Lung (tissue), 17 donors: ENCODE measurements at places on chromosomes 12 and 14. TPM values are rescaled to one million over a fixed set of nuclear protein-coding genes. Genes with fewer than 3 reads are reported as not detected.
A peak's percentile ranks its signal among the peaks of the same experiment; 100 is the strongest.

- no peaks in the 10 kb centered on the region for H3K4me1 ChIP-seq
- no peak for DNase-seq
- no peak overlapping the region for H3K27ac ChIP-seq
- H3K27me3 ChIP-seq: no peaks in the 10 kb centered on the region
- H3K36me3 ChIP-seq: no peaks in the 10 kb centered on the region
- H3K4me3 ChIP-seq: no peak overlapping the region
Measured at GRCh38 chr14:35482994-35483515, 50.9 kb upstream of the INSM2 start.

- DNase-seq: no peak
- peaks cover 8% of the 10 kb centered on the region for H3K4me1 ChIP-seq
- H3K27ac ChIP-seq: peak overlapping the region; percentile 59
- no peak overlapping the region for H3K4me3 ChIP-seq
- H3K36me3 ChIP-seq: no peaks in the 10 kb centered on the region
Measured at GRCh38 chr14:99589651-99590530, 14.1 kb downstream of the CCDC85C start.

DNA sequence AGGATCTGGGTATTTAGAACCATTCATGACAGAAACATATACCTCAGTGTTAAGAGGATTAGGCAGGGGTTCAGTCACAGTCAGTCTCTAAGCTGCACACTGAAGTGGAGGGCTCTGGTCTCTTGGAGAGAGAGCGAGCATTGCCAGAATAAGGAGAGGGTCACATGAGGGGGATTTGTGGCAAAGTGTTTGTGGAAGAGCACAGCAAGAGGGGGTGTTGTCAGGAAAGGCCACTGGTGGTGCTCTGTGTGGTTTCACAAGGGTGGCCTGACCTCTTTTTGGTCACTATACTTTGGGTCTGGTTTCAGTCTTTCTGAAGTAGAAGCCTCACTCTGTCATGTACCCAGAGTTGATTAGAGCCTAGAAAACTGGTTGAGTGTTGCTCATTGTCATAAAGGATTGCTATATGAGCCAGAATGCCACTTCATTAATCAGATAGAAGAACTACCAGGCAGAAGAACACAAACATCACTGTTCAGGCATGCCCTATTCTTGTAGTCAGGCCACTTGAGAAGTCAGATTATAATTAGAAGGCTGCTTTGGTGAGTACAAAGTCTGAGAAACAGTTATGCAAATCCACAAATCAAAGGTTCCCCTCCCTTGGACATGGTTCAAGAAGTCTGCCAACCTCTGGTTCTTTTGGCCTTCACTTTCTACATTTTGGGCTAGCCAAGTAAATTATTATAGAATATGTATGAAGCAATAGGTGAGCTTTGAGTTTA is 8.4 kb downstream of the TMEM19 start:
- H3K36me3 ChIP-seq: peaks cover 22% of the 10 kb centered on the region
- peaks cover 2% of the 10 kb centered on the region for H3K4me1 ChIP-seq
- H3K27ac ChIP-seq: no peak overlapping the region

DNA sequence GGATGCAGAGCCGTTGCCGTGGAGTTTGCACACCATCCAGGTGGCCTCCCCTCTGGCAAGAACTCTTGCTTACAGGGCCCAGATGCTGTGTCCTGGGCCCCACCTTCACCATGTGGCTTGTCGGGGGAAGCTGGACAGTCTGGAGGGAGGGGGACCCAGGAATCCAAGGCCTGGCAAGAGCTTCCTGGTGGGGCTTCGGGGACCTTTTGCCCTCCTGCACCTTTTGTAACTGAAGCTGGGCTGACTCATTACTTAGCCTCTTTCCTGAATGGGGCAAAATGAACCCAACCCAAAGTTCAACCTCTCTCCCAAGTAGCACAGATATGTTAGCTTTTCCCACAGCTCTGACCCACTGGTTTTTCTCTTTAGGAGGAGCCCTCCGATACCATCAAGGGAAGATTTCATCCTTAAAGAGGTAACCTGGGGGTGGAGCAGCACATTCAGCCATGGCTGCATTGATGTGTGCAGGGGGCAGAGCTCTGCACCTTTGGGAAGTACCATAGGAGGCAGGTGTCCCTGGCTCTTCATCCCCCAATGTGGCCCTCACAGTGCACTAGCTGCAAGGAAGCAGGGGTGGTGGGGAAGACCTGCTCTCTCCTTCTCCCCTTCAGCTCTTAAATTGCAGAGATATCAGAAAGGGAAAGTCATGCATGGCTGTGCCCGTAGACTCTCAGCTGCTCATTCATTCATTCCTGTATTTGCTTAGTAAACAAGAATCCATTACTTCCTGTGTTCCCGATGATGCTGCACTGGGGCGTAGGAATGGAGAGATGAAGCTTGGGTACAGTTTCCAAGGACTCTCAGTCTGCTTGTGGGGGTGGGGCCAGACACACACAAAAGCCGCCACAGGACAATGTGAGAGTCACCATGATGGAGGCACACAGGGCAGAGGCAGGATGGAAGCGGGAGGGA is 13.0 kb downstream of the MVK start:
- no peaks in the 10 kb centered on the region for H3K27me3 ChIP-seq
- no peak overlapping the region for H3K27ac ChIP-seq
- no peaks in the 10 kb centered on the region for H3K4me1 ChIP-seq
- peaks cover 8% of the 10 kb centered on the region for H3K36me3 ChIP-seq
- no peak overlapping the region for H3K4me3 ChIP-seq

DNA sequence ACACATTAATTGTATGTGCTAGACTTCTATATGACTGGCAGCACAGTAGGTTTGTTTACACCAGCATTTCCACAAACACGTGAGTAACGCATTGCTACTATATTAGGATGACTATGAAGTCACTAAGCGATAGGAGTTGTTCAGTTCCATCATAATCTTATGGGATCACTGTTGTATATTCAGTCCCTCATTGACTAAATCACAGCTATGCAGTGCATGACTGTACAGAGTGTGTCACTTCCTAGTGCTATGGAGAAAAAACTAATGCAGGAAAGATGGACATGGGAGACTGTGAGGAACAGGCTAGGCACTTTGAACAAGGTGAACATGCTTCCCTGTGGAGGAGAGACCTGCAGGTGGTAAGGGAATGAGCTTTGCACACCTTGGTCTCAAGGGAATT is 259.8 kb downstream of the NUAK1 start:
- no peak overlapping the region for H3K4me3 ChIP-seq
- H3K27me3 ChIP-seq: no peaks in the 10 kb centered on the region

DNA sequence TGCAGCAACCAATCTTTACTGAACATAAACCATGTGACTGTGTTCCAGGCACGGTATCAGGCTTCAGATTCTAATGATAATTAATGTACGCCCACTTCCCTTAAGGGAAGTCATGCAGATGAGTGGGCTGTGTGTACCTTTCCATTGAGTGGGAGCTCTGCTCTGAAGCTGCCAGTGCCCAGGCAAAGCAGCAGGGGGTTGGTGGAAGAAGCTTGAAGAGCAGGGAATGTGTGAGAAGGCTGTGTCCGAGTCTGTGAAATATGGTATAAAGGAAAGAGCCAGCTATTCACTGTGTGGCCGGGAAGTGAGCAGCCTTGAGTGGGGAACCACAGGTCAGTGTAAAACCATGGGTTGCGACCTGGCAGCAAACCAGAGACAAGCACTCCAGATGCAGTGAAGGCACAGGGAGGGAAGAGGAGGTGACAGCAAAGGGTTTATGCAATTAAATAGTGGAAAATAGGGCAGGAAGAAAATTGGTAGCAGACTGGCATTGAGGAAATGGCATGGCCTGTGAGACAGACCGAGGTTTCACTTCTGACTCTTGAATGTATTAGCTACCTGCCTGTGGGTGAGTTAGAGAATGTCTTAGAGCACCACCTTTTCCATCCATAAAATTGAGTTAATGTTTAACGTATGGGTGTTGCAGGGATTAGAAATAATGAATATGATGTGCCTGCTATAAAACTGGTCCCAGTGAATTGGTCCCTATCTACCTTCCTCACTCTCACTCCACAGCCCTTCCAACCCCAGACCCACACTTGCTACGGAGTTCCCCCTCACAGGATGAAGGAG is 116.4 kb downstream of the NTF3 start:
- H3K27me3 ChIP-seq: no peaks in the 10 kb centered on the region
- no peaks in the 10 kb centered on the region for H3K4me1 ChIP-seq
- H3K27ac ChIP-seq: no peak overlapping the region
- H3K36me3 ChIP-seq: no peaks in the 10 kb centered on the region
- no peak overlapping the region for H3K4me3 ChIP-seq

GRCh38 chr12:114726092-114726710 is 42.2 kb upstream of the TBX3 start:
- H3K4me3 ChIP-seq: no peak overlapping the region
- no peaks in the 10 kb centered on the region for H3K36me3 ChIP-seq
- H3K4me1 ChIP-seq: no peaks in the 10 kb centered on the region
- H3K27me3 ChIP-seq: no peaks in the 10 kb centered on the region

GRCh38 chr14:23057757-23058653 is 685 bp upstream of the CDH24 start:
- peaks cover 8% of the 10 kb centered on the region for H3K4me1 ChIP-seq
- peak overlapping the region; percentile 55 for H3K27ac ChIP-seq
- H3K36me3 ChIP-seq: peaks cover 9% of the 10 kb centered on the region
- H3K4me3 ChIP-seq: peak overlapping the region; percentile 51
- peak; percentile 93 for DNase-seq

DNA sequence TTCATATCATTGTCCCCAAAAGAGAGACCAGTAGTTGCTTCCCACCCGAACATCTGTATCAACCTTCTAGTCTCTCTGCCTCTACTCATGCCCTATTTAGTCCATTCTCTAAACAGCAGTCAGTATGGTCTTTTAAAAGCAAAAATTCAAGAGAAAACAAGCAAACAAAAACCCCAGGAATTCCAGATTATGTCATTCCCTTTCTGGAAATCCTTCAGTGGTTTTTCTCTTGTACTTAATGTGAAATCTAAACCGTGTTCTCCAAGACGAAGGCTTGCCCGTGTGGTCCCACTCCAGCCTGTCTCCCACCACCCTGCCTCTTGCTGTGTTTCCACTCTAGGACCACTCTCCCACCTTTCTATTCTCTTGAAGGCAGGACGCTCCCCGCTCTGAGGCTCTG is 90.8 kb downstream of the TMEM30B start:
- no peaks in the 10 kb centered on the region for H3K36me3 ChIP-seq
- H3K27ac ChIP-seq: no peak overlapping the region
- no peak for DNase-seq
- H3K4me3 ChIP-seq: no peak overlapping the region
- H3K27me3 ChIP-seq: no peaks in the 10 kb centered on the region

DNA sequence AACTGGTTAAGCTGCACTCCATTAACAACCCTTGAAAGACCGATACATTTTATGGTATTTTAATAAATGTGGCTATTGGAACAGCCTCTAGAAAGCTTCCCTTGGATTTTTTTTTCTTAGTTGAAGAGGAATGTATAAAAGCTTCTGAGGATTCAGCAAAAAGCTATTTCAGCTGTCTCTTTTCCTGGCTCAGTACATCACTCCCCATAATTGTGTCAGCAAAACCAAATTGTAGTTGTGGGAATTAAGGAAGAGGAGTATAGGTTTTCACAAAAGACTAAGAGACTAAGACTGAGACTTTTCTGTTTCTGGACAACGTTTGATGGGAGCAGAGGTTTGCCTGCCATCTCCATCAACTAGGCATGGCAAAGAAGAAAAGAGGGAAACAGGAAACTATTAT is 106.5 kb downstream of the C12orf50 start:
- peak; percentile 45 for DNase-seq
- H3K27me3 ChIP-seq: no peaks in the 10 kb centered on the region
- H3K4me1 ChIP-seq: no peaks in the 10 kb centered on the region
- H3K4me3 ChIP-seq: no peak overlapping the region

GRCh38 chr14:54807428-54807827 is 95.2 kb downstream of the GCH1 start:
- H3K27ac ChIP-seq: no peak overlapping the region
- no peaks in the 10 kb centered on the region for H3K36me3 ChIP-seq
- H3K4me3 ChIP-seq: no peak overlapping the region
- H3K27me3 ChIP-seq: peaks cover 7% of the 10 kb centered on the region

DNA sequence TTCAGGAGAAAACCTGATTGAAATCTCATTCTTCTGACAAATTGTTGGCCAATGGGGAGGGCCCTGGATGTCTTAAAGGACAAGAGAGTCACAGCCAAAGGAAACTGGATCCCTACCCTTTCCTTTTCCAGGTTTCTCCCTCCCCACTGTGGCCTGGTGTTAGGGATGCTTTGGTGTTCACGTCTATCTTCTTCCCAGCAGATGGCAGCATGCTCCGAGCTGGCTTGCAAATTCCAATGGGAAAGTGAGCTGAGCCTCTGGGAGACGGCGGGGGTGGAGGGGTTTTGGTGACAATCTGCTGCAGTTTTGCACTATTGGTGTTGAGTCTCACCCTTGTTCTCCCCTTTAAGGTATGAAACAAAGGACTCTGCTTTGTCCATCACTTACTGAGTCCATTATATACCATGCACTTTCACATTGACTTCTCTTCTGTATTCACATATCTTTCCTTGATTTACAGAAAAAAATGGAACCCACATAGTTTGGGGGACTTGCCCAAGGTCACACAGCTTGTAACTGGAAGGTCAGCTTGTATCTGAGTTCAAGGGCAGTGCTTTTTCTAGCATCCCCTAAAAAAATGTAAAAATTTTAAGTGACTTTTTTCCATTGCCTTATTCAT is 39.3 kb downstream of the CCDC177 start:
- peaks cover 3% of the 10 kb centered on the region for H3K27me3 ChIP-seq
- H3K4me1 ChIP-seq: no peaks in the 10 kb centered on the region
- peak; percentile 52 for DNase-seq
- no peak overlapping the region for H3K27ac ChIP-seq
- H3K4me3 ChIP-seq: no peak overlapping the region

DNA sequence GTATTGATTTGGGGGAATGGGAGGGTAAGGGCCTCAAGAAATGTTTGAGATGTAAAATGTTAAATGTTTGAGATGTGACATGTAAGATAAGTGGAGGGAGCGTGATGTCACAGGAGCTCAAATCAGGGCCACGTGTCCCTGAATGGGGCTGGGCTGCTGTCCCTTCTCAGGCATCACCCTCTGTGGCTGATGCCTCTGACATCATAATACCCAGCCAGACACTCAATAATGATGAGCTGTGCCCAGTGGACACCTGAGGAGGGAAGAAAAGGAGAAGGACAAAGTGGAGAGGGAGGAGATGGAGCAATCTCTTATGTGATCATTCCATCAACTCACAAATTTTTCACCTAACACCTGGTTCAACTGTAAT is 120.8 kb downstream of the SAMD4A start:
- H3K27me3 ChIP-seq: no peaks in the 10 kb centered on the region
- H3K27ac ChIP-seq: peak overlapping the region; percentile 89
- H3K4me1 ChIP-seq: peaks cover 40% of the 10 kb centered on the region
- DNase-seq: no peak
- no peaks in the 10 kb centered on the region for H3K36me3 ChIP-seq

DNA sequence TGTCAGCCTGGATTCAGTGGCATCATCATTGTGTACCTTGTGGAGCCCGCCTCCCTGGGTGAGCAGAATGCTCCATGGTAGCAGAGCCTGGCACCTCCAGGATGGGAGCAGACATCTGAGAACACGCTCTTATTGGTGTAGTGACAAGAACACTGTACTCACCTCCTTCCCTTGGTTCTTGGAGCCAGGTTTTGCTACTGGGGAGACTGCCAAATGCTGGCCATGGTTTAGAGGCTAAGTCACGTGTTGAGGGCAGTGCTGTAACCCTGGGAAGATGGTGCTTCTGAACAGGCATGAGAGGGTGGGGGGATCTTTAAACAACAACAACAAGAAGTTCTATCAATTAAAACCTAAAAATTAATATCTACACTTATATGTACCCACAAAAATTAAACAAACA is 47.6 kb upstream of the ASPG start:
- no peaks in the 10 kb centered on the region for H3K36me3 ChIP-seq
- H3K27me3 ChIP-seq: peaks cover 9% of the 10 kb centered on the region
- H3K27ac ChIP-seq: no peak overlapping the region
- no peak for DNase-seq

REP15 gene
- total RNA-seq: 0.63 TPM

PRB2 gene
- total RNA-seq: not detected

ACIN1 gene
- total RNA-seq: 154 TPM
